ENCODE measurements at places on chromosomes 7 and 10.

GRCh38 chr10:78332012-78332411, 298.3 kb downstream of the RPS24 start:
- DNase-seq: no peak

DNA sequence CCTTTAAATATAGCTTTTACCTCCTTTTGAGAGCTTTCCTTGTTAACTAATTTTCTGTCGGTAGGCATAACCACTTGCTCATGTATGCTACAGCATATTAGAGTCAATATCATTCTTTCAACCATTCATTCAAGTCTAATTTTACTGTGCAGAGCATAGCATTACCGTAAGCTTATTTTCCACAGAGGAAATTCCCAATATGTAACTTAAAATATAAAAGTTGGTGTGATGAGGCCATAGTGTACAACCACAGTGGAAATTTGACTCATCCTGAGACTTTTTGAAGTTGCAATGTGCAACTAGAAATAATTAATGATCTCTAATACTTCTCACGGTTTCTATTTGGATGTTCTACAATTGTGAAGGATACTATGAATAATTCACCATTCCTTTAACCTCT, 80.6 kb upstream of the KLF6 start:
- no peak for DNase-seq

- no peak for DNase-seq
These were observed 25.5 kb upstream of the RBM33 start for GRCh38 chr7:155618708-155619633.

DNA sequence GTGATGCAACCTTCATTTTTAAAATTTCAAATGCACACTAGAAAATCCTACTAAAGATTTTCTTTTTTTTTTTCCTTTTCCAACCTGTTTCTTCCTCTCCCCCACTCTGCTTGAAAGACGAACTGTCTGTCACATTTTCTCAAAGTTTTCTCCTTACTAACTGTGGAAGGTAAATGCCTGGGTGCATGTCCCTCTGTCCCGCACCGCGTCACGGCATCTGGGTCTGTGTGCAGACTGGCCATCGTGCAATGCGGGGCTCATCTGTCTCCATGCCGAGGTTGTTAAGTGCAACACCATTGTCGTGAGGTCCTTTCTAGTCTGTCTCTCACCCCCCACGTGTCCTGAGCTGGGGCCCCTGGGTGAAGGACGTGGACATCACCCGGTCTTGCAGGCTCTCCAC, 28.4 kb downstream of the PFKFB3 start:
- no peak for DNase-seq

- no peak for DNase-seq
These were observed 123.8 kb downstream of the TEX36 start for GRCh38 chr10:125559210-125559609.

DNA sequence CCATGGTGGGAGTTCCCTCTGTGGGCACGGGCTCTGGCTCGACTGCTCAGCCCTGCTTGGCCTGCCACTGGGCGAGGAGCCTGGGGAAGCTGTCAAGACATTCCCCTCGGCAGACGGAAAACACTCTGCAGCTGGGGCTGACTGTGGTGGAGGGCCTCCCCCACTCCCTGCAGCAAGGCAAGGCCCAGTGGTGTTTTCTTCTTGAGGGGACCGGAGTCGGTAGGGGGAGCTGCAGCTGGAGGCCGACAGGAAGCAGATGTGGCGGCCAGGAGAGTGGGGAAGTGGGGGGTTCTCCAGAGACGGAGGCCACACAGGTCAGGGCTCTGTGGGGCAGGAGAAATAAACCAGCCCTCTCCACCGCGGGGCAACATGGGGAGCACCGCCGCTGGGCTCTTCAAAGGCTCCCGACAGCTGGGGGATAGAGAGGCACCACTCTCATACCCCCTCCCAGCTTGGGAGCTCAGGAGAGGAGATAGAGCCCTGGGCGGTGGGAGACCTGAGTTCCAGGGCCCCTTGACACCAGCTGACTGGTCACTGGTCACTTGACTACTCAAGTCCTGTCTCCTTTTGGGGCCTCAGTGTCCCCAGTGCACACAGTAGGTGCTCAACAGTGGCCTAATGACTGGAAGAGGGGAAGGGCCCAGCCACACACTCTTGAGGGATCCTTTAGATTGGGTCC, 43.4 kb downstream of the PPIF start:
- DNase-seq: no peak

- DNase-seq: peak; percentile 57
These were observed 29.7 kb downstream of the TRIM8 start for GRCh38 chr10:102673819-102674511.

DNA sequence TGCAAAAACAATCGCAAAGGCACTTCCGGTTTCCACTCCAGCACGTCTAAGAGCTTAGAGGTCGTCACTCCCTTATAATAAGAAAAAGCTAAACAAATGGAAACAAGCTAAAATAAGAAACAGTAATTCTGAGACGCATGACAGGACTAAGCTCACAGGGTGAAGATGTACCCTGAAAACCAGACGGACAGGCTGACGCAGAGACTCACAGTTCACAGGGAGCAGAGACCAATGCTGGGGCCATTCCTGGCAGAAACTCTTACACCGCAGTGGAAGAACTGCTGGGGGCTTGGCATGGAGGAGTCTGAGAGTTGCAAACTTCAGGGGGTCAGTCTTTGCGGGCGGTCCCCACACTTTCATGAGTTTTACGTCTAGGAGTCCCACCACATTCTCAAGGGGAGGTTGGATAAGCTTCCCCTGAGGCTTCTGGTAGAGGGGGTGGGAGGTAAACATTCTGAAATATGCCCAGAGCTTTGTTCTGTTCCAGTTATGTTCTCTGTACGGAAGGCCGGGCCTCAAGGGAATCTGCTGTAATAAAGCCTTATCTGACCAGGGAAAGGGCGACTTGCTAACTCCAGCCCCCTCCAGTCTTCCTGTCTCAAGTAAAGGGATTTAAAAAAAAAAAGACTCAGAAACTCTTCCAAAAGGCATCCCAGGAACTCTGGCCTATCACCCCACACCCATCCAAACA, 47.8 kb downstream of the BRI3 start:
- DNase-seq: no peak

DNA sequence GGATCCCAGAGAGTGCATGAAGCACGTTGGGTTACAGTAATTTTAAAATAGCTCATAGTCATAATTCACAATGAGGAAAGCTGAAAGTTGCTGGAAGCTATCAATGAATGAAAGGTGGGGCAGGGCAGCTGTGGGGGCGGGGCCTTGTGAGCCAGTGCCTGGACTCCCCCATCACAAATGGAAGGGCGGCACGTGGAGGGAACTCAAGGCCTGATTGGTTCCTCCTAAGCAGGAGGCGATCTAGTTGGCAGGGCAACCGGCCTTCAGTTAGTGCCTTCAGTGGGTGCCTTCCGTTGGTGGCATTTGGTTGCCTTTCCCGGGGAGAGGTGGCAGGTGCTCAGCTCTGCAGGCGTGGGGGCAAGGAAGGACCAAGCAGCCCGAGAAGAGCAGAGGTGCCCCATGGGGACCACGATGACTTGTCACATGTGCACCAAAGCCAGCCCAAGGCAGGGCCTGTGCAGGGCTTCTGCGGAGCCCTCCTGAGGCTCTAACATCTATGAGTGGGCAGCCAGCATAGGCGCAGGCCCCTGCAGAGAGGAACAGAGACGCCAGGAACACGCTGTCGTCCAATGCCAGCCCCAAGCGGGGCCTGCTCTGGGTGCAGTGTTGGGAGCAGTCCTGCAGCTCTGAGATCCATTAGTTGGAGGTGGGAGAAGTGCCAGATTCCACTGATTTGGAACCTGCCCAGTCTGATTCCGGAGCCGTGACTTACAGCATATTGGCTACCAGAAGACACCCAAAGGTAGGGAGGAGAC, 59.8 kb upstream of the PDSS1 start:
- no peak for DNase-seq

DNA sequence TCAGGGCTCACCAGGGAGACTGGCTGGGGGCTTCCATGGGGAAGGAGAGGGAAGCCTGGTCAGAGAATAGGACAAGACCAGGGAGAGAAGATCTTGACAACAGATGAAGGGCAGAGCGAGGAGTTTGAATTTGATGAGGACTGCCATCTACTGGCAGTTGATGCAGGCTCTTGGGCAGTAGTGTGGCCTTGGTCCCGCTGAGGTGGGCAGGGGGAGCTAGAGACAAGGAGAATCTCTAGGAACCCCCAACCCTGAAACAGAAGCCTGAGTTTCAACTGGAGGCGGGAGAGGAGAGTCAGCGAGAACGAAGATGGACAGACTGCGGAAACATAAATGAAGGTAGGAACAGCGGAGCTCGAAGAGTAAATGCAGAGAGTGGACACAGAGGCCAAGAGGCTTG, 81.0 kb downstream of the PPP1R3C start:
- no peak for DNase-seq

DNA sequence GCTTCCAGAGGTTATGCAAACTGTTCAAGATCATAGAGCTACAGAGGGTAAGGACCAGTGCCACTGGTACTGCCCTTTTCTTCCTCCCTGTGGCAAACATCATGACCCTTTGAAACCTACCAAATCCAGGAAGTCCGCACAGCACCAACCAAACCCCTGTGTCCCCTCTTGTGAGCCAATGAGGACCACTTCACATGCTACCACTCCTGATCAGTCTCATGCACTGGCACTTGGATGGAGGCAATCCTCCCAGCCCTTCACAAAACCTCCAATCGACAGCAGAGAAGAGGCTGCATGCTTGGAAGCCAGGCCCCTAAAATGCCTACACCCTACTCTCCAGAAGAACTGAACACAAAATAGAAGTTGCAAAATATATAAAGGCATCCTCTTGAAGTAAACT, 248.0 kb downstream of the TNS3 start:
- DNase-seq: no peak

GRCh38 chr7:1698951-1699350, 28.9 kb downstream of the ELFN1 start:
- DNase-seq: no peak

- no peak for DNase-seq
These were observed 40.0 kb downstream of the TNKS2 start for GRCh38 chr10:91838199-91838598.

- DNase-seq: no peak
These were observed 51.2 kb upstream of the ABI1 start for GRCh38 chr10:26911811-26912461.

GRCh38 chr10:1369197-1369596, 313.0 kb downstream of the WDR37 start:
- DNase-seq: no peak

- no peak for DNase-seq
These were observed 238.2 kb upstream of the AGK start for GRCh38 chr7:141312828-141313521.

DNA sequence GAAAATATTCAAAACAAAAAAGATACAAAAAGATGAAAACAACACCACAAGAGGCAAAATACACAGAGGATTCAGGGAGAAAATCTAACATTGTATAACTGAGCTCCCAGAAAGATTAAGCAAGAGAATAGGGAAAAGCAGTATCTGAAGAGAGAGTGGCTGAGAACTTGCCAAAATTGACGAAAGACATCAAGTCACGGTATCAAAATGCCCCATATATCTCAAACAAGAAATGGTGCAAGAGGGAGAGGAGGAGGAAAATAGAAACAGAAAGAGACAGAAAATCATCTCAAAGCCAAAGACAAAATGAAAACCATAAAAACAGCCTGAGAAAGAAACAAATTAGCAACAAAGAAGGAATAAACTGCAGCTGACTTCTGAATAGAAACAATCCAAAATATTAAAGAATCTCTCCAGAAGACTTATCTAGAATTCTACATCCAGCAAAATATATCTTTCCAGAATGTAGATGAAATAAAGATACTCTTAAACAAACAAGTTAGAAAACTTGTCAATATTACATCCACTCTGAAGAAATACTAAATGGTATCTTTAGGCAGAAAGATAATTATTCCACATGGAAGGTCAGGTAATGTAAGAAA, 5.5 kb downstream of the USP6NL start:
- no peak for DNase-seq

- no peak for DNase-seq
These were observed 1198.5 kb upstream of the SORCS1 start for GRCh38 chr10:108362961-108363360.

- DNase-seq: no peak
These were observed 126.9 kb upstream of the GHITM start for GRCh38 chr10:84012431-84012830.

GRCh38 chr7:95686109-95686508, 86.2 kb upstream of the DYNC1I1 start:
- DNase-seq: no peak

GRCh38 chr7:28068811-28069216, 111.8 kb downstream of the JAZF1 start:
- no peak for DNase-seq

- no peak for DNase-seq
These were observed 25.8 kb downstream of the TMEM120A start for GRCh38 chr7:75968561-75969001.

DNA sequence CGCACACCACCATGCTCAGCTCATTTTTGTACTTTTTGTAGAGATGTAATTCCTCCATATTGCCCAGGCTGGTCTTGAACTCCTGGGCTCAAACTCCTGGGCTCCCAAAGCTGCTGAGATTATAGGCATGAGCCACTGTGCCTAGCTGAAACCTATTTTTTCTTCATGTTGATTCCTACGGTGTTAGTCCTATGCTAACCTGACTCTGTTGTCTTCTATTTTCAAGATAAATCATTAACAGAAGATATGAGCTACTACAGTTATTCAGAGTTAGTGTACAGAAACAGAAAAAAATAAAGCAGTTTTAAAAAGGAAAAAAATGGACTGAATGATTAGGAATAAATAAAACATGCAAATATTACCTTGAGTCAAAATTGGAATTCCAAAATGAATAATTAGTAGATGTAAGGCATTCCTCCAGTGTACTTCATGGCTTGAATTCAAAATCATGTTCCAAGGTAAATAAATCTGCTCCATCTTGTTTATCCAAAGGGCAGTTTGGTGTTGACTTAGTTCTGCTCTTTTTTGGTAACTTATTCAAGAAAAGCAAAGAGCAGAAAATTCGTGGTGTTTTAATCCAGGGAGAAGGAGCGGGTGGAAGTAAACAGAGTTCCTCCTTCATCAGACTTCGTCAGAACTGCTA, 185.8 kb downstream of the CACNB2 start:
- DNase-seq: no peak

DNA sequence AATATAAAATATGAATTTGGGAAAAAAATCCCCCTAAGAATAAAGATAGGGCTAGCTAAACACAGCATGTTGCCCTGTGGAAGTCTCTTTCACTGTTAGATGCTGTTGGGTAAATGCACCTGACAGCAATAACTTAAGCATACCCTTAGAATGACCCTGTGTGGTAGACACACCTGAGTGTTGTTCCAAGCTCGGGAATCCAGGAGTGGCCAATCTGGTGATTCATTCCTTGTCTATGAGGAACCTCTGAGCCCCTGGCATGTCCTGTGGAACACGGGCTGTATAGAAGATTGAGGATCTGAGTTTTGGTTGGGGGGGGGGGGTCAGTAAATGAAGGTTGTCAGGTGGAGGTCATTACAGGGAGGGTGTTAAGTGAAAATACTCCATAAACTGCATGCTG, 730.0 kb upstream of the IGFBP3 start:
- no peak for DNase-seq

DNA sequence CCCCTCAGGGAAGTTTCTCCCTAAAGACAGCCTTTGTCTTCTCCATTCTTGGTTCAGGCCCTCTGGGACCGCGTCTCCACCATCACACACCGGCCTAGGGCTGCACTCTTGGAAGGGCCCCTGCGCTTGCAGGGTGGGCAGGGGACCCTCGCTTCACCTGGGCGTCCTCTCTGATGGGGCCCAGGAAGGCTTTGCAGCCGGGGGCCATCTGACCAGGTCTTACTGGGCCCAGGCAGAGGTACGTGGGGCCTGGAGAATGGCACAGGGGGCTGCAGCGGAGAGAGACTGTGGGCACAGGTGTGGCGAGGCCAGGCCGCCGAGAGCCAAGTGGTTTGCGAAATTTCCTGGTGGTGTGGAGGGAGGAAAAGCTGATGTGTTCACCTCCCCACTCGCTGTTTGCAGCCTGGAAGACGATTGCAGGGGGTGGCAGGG, 44.4 kb downstream of the ALOX5 start:
- DNase-seq: no peak

- DNase-seq: peak; percentile 9
These were observed 114.2 kb downstream of the EGFR start for GRCh38 chr7:55132890-55133551.

Measured in stimulated activated CD4-positive, alpha-beta T cell treated with anti-CD3 and anti-CD28 coated beads, Interleukin-4, amount 100 ng/mL, for 48 hours (primary cell).